ENCODE measurements at places on chromosomes 7 and 10. TPM values are rescaled to one million over a fixed set of nuclear protein-coding genes. Genes with fewer than 3 reads are reported as not detected.

GRCh38 chr10:103812004-103812403 lies 43.4 kb downstream of the SH3PXD2A start:
- peak overlapping the region; percentile 79 for H3K27ac ChIP-seq
- H3K27me3 ChIP-seq = no peaks in the 10 kb centered on the region
- peaks cover 63% of the 10 kb centered on the region for H3K4me1 ChIP-seq

DNA sequence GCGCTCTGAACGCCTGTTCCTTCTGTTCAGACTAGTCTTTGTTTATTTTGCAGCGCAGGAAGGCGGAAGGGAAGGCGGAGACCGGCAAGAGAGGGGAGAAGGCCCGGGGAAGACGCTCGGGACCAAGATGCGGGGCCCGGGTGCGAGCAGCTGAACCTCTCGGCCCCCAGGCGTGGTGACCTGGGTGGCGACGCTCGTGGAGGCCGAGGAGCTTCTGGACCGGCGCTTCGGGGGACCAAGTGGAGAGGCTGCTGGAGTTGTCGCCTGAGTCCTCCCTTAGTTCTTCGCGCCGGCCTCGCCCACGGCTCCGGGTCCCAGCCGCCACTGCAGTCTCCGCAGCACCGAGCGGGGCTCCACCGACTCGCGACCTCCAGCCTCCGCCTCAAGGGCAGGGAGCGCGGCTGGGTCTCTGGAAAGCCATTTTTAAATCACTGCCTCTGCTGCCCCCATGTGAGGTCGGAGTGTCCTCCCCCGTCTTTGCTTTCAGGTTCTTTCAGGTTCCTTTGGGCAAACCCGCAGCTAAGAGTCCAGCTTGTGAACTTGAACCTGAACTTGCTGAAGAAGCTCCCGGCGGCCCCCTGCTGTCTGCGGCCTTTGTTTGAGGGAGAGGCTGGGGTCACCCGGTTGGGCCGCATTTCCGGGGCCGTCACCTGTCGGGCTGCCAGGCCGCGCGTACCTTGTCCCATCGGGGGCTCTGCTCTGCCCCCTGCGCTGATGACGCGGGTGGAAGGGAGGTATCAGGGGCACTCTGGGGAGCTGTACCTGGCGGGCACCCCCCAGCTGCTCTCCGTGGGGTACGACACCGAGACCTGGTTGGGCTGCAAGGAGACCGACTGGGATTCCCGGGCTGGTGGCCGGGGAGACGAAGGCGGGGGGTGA lies 136.0 kb downstream of the KIF20B start:
- H3K4me3 ChIP-seq = no peak overlapping the region
- H3K27ac ChIP-seq = no peak overlapping the region
- H3K27me3 ChIP-seq = no peaks in the 10 kb centered on the region
- no peak for DNase-seq
- no peaks in the 10 kb centered on the region for H3K36me3 ChIP-seq

Gene PDE6C
- total RNA-seq = not detected

Gene MIOS
- 37.9 TPM for total RNA-seq

DNA sequence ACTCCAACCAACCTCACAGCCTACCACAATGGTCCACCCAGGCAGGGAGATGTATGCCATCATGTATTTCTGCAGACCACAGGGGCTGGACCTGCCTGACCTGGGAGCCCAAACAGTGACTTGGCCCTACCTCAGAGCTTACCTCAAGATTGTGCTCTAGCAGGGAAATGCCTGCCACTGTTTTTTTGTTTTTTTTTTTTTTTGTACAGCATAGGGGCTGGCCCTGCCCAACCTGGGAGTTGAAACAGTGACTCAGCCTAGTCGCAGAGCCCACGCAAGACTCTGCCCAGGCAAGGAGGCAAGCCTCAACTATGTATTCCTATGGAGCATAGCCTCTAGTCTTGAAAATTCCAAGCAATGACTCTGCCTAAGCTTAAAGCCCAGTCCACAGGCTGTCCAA lies 39.3 kb upstream of the CDK6 start:
- H3K27ac ChIP-seq = no peak overlapping the region
- no peak overlapping the region for H3K4me3 ChIP-seq

All from neural crest cell (in vitro differentiated cells).